Foreskin fibroblast (primary cell): ENCODE measurements at places on chromosomes 4 and X.

- DNase-seq: peak; percentile 57
Observed at GRCh38 chrX:119753639-119754257, 4.6 kb upstream of the SOWAHD start.

DNA sequence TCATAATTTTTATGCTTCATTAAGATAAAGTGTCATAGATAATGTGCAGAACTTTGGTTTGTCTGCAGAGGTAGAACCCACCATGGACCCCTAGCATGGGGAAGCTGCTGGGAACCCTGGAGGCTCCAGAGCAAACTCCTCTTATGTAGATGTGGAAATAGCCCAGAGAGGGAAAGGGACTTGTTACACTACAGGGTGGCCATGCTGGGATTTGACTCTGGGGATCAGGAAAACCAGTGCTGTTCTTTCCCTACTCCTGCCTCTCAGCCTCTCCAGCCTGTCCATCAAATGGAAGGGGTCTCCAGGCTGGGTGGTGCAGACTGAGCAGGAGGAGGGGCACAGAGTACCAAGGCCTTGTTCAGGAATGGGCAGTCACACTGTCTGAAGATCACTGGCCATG, 54.2 kb downstream of the MSX1 start:
- DNase-seq: no peak

GRCh38 chrX:94058728-94059382, 384.8 kb downstream of the FAM133A start:
- no peak for DNase-seq

DNA sequence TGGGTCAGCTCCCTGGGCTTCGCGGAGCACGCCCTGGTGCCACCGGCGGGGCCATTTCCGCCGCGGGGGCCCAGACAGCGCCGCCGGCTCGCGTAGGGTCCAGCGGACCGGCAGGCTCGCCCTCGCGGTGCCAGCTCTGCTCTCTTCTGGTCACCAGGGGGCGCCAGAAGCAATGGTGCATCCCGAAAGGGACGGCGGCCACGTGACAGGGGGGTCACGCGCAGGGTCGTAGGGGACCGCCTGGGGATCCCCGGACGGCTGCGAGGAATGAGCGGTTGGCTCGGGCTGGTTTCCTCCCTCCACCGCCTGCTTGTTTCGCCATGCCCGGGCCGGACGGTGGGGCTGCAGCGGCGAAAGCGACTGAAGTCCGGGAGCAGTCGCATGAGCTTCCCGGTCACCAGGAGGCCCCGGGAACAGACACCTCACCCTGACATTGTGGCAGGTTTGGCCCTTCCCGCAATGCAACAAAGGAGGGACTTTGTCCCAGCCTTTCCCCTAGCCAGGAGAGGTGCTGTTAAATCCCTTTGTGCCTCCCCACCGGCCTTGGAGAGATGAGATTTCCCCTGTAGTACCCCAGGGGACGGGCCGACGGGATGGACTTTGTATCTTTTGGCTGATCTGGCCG, 15.8 kb downstream of the ZCCHC12 start:
- DNase-seq: peak; percentile 18

DNA sequence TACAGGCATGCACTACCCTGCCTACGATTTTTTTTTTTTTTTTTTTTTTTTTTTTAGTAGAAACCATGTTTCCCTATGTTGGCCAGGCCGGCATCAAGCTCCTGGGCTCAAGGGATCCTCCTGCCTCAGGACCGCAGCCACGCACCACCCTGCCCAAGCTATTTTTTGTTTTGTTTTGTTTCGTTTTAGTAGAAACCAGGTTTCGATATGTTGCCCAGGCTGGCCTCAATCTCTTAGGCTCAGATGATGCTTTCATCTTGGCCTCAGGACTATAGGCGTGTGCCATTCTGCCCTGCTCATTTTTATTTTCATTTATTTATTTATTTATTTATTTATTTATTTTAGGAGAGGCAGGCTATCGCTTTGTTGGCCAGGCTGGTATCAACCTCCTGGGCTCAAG, 1.2 kb upstream of the SSX3 start:
- DNase-seq: no peak
